ENCODE measurements at places on chromosomes 7 and 10. TPM values are rescaled to one million over a fixed set of nuclear protein-coding genes. Genes with fewer than 3 reads are reported as not detected.
A peak's percentile ranks its signal among the peaks of the same experiment; 100 is the strongest.

GRCh38 chr10:43387678-43388032, 16.2 kb downstream of the FXYD4 start:
- no peak for DNase-seq

GRCh38 chr10:81426722-81427121, 448.3 kb upstream of the NRG3 start:
- DNase-seq, result no peak

DNA sequence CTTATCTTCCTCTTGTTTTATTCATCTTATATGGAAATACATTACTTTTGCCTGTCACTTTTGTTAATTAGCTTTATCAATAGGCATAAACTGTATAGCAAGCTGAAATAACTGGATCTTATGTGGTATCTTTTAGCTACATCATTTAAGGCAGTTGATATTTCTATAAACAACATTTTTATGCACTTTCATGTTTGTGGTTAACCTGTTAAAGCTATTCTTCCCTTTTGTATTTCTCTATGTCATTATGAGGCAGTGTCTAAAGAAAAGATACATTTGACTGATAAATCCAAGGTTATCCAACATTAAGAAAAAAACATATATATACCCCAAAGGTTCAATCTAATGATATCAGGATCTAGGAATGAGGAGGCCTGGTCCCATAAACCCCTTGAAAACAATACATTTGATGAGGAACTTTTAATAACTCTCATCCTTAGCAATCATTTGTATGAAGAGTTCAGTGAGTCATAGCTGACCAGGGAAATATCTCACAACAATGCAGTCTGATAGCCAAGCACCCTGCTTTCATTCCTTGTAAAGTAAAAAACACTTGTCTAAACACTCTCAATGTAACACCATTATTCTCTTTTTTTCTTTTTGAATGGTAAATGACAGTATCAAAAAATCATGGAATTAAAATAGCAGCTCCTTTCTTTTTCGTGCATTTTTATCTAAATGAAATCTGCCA, 300.9 kb downstream of the NEBL start:
- DNase-seq, result no peak

- DNase-seq, result no peak
These were observed 68.7 kb downstream of the TAX1BP1 start for GRCh38 chr7:27808626-27809025.

DNA sequence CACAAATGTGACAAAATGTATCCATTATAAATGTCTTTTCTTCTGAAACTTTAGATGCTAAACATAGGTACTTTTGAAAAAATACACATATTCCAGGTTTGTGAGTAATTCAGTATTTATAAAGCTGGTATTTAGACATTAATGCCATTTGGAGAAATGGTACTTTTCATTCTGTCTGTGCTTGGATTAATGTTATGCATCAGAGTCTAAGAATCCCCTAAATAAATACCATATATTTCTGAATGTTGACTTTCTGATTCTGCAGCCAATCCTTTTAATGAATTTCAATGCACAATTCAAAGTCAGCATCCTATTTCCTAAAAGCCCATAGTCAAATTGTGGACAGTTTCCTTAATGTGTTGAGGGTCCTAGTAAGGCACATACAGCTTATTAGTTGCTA, 145.0 kb downstream of the DKK1 start:
- no peak for DNase-seq

DNA sequence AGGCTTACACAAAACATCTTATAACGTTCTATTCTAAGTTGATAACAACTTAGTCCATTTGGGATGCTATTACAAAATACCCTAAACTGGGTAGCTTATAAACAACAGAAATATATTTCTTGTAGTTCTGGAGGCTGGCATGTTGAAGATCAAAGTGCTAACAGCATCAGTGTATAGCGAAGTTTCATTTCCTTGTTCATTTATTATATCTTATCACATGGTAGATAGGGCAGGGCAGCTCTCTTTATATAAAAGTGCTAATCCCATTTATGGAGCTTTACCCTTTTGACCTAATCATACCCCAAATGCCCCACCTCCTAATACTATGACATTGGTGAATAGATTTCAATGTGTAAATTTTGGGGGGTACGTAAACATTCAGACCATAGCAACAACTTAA, 6.3 kb downstream of the CASP7 start:
- no peak for DNase-seq

The LIPK gene
- total RNA-seq, result not detected

DNA sequence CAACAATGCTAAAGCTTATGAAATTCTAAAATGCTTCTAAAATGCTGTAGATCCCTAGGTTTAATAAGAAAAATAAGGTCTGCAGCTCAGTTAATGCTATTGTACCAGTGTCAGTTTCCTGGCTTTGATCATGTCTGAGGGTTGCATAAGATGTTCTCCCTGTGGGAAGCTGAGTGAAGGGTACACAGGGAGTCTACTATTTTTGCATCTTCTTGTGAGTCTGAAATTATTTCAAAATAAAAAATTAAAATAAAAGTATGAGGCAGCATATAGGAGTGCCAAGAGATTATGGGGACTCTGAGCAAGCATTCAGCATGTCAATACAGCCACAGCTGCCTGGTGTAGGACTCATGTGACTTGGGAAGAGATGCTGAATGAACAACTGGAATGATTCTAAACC, 14.7 kb downstream of the CHST15 start:
- DNase-seq, result no peak

GRCh38 chr7:121327671-121328070, 1.1 kb upstream of the WNT16 start:
- no peak for DNase-seq

DNA sequence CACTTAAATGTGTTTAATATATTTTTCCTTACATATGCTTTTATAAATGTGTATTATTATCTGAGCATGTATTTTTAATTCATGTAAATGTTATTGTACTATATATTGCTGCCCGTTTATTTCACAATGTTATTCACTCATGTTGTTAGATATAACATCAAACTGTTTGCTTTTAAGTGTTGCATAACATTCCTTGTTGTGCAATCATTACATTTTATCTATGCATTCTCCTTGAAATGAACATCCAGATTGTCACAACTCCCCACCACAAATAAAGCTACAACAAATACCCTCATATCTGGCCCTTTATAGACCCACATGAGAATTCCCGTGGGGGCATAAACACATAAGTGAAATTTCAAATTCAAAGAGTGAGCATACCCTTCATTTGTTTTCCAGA, 264.2 kb downstream of the HPSE2 start:
- DNase-seq, result no peak

DNA sequence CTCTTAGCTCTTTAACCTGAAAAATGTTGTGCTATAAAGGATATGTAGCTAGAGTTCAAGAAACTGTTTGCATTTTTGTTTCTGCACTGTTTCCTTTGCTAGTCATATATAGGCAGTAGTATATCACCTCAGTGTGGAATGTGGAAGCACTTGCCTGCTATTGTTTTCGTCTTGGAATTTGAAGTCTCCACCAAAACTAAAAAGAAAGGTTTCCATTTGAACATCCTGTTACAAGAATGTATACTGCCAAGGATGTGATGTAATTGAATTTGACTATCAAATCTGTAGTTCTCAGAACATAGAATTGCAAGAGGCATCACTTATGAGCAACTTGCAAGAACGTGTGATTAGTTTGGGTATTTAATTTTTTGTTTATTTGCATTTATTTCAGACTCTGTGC, 51.1 kb upstream of the MEOX2 start:
- no peak for DNase-seq

The GALNT17 gene
- not detected for total RNA-seq

DNA sequence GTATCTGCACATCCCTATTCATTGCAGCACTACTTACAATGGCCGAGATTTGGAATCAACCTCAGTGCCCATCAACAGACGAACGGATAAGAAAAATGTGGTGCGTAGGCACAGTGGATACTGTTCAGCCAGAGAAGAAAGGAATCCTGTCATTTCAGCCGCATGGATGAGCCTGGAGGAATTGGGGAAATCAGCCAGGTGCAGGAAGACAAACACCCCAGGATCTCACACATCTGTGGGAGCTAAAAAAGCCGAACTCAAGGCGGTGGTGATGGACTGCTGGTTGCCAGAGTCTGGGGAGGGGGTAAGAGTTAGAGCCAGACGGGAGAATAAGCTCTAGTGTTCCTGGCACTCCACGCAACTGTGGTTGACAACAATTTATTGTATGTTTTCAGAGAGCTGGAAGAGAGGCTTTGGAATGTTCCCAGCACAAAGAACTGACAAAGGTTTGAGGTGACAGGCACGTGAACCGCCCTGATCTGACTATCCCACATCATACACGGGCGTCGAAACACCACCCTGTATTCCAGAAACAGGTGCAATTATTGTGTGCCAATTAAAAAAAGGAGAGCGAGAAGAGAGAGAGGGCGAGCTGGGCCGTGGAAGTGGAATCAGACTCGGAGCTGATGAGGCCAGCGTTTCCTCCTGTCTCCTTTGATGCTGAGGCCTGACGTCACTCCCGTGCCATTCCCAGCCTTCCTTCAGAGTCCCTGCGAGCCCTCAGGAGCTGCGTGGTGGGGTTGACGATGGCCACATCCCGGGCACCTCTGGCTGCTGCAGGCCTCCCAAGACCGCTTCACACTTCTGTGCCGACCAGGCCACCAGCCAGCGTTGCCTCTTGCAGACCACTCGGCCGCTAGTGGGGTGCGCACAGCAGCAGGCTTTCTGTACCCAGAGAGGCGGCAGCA, 189.5 kb downstream of the DNAJB6 start:
- no peak for DNase-seq

- DNase-seq, result peak; percentile 21
These were observed 30.0 kb upstream of the TES start for GRCh38 chr7:116180302-116180701.

- no peak for DNase-seq
These were observed 20.5 kb upstream of the JAZF1 start for GRCh38 chr7:28201131-28201530.

- DNase-seq, result no peak
These were observed 85.9 kb downstream of the LSMEM1 start for GRCh38 chr7:112566442-112567324.

DNA sequence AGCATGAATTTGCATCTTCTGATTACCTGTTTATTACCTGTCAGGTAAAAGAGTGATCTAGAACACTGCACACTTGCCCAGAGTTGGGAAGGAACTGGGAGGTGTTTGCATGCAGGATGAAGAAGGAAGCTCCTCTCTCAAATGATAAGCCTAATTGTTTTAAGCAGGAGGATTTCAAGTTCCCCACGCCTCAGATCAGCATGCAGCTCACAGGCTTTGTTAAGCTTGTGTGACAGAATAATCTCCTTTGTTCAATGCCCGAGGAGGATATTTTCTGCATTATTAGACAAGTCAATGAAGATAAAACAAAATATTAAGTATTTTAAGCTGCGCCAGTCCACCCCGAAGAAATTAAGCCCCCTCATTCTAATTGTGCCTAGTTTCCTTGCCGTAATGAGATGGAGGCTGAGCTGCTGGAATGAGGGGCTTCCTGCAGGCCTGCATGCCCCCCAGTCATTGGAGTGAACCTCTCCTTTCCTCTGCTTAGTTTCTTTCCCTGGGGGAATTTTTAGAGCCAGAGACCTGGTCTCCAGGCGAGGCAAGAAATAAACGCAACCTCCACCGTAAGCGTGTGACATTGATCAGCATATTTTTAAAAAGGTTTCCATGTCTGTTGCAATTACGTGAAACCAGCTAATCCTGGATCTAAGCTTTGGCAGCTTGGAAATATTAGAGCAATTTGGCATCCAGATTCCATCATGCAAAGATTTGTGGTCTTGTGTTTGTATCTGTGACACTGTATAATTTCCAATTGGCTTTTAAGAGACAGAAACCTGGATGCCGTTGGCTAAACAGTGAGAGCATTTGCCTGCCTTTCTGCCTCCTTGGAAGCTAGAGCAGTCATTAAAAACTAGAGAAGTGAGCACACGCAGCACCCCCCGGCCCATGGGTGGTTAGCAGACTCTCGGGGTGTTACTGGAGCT, 376.0 kb downstream of the GALNT17 start:
- DNase-seq, result no peak

GRCh38 chr10:2984682-2985081, 82.7 kb upstream of the PFKP start:
- no peak for DNase-seq

DNA sequence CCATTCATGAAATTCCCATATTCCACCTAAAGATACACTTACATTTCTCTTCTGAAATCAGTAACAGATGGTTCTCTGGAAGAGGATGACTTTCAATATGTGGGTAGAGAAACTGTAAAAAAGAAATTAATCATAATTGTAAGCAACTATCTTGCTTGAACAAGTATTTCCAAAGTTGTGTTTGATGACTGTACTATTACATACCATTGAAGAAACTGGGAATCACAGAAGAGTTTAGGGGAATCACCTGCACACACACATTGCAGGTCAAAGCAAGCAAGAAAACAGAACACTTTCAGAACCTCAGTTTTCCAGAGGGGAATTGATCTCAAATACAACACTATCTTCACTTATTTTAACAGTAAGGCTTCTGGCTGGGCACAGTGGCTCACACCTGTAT, 33.6 kb downstream of the GSAP start:
- DNase-seq, result no peak

- peak; percentile 26 for DNase-seq
These were observed 712.1 kb downstream of the PHTF2 start for GRCh38 chr7:78510580-78511188.

- DNase-seq, result no peak
These were observed 349.0 kb downstream of the TNS3 start for GRCh38 chr7:47232751-47233412.

DNA sequence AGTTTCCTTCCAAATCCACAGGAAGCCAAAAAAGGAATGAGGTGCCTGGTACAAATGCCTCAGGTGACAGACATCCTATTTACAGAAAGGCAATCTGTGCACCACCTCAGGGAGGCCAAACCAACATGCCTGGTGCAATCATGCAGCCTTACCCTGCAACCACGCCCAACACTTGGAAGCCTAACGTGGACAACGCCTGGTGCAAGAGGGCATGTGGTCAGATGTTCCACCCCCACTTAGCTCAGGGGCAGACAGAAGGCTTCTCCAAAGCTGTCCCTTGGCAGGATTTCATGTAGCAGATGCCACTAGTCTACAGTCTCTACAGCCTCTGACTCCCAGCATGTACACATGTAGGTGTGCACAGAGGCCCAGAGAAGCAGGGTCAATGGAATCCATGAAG, 89.5 kb downstream of the KCNMA1 start:
- DNase-seq, result no peak

Measured in activated CD4-positive, alpha-beta T cell treated with anti-CD3 and anti-CD28 coated beads for 36 hours (primary cell).